ENCODE measurements at places on chromosomes 5 and 9. TPM values are rescaled to one million over a fixed set of nuclear protein-coding genes. Genes with fewer than 3 reads are reported as not detected.

GRCh38 chr9:78289474-78289873, 7.5 kb upstream of the PSAT1 start:
- H3K36me3 ChIP-seq, result no peaks in the 10 kb centered on the region
- no peak for DNase-seq
- H3K27ac ChIP-seq, result no peak overlapping the region
- H3K4me1 ChIP-seq, result no peaks in the 10 kb centered on the region
- H3K27me3 ChIP-seq, result no peaks in the 10 kb centered on the region

DNA sequence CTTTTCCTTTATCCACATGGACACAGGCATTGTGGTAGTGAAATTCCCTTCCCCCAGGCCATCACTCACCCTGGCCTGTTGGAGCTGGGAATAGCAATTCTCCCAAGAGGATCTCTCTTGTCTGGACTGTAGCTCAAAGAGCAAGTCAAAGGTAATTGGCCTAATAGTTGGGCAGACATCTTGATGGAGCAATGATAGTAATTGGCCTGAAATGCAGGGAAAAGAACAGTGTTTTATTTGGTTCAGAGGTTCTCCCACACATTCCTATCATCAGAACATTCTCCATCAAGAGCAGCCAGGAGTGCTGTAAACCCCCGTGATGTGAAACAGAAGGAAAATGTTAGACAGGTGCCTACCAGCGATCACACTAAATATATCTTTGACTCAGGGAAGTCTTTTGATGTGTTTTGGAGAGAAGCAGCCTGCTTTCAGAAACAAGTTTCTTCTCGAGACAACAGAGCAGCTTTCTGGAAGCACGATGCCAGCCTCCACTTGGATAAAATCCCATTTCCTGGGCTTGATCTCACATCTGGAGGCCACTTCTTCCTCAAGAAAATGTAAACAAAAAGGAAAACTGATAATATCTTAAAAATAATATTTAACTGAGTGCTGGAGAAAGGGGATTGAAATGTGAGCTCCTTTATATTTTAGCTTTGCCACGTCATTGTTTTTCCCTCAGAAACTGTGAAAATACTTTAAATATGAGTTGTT, 198.1 kb upstream of the WWC1 start:
- no peak for DNase-seq
- H3K27ac ChIP-seq, result no peak overlapping the region
- no peaks in the 10 kb centered on the region for H3K27me3 ChIP-seq

GRCh38 chr9:127707766-127708165, 978 bp downstream of the CFAP157 start:
- H3K27me3 ChIP-seq, result no peaks in the 10 kb centered on the region
- H3K36me3 ChIP-seq, result no peaks in the 10 kb centered on the region
- H3K27ac ChIP-seq, result no peak overlapping the region
- no peaks in the 10 kb centered on the region for H3K4me1 ChIP-seq
- no peak overlapping the region for H3K4me3 ChIP-seq

The WDR31 gene
- 1.9 TPM for polyA plus RNA-seq

All from ovary (tissue), 10 donors.